ENCODE measurements at places on chromosomes 1 and 21.

DNA sequence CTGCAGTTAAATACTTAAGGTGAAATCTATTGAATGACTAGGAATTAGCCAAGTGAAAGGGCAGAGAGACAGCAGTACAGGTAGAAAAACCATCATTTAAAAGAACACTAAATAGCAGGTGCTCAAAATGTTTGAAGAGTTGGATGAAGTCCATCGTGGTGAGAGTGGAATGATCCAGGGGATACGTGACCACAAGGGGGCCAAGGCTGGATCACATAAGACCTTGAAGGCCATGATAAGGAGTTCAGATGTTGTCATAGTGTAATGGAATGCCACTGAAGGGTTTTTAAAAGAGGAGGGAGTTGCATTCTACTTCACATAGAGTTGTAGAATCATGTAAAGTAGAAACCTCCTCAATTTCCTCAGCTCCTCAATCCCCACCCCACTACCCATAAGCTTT is 34.8 kb upstream of the HOOK1 start:
- DNase-seq: no peak

DNA sequence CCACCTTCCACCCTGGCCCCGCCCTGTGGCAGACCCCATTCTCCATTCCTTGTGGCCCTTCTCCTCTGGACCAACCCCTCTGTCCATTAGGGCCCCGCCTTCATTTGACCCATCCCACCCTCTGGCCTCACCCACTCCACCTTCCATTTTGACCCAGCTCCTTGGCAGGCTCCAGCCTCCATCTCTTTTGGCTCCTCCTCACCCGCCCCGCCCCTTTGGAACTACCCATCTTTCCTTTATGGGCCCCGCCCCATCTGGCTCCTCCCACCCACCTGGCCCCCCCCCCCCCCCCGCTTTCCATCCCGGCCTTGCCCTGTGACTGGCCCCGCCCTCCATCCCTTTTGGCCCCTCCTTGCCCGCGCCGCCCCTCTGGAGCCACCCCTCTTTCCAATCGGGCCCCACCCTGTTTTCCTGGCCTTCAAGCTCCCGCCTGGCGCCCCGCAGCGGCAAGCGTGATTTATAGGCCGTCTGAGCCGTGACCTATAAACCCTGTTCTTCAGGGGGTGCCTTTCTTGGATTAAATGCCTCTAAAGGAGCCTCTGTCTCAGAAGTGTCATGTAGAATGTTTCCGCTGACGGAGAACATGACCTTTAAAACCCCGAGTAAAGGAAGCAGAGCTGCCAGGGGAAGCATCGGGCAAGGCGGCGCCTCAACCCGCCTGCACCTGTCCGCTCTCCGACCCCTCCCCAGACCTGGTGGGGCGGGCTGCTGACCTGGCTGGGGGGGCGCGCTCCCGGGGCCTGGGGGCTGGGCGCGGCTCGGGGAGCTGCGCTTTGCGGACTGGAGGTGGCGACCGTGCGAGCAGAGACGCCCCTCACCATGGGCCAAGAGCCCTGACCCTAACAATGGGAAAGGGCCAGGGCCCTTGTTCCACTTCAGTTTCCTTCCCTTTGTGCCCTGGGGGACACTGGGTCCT is 178.0 kb downstream of the CAMTA1 start:
- DNase-seq: no peak

- no peak for DNase-seq
Observed at GRCh38 chr1:31159869-31160611, 79.6 kb downstream of the NKAIN1 start.

- DNase-seq: no peak
Observed at GRCh38 chr1:204931768-204932572, 61.3 kb downstream of the NFASC start.

DNA sequence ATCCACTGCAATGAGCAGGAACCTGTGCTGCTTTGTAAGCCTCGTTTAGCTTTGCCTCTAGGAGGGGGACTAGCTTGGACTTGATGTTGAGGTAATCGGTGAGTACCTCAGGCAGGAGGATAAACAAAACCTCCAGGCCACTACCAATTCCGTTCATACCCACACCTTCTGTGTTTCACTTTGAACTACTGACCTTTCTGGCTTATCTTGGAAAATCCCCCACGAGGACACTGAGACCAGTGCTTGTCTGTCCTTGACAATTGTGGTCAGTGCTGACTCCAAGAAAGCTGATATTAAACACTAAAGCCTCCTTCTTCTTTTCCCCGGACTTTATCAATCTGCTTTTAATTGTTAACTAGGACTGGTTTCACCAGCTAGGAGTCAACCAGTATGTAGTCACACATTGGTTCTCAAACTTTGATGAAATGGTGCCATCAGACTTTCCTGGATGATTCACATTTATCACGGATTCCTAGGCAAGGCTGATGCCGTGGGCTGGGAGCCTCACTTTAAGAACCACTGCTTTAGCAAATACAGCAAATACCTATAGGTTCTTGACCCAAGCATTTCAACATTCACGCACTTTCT is 52.7 kb downstream of the TGFB2 start:
- DNase-seq: no peak

DNA sequence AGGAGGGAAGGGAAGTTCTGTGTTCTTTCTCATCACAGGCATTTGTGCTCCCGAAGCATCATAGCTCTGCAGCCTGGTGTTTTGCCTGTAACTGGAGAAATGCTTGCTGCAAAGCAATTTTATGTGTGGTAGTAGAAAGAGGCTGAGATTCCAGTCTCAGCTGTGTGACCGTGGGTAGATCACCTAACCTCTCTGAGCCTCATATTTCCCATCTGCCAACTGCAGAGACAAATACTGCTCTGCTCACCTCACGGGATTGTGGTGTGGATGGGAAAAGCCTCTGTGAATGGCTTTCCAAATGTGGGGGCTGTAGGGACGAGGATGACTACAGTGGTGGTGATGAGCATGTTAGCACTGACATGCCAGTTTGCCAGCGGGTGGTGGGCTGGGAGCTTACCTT is 84.0 kb downstream of the MDM4 start:
- DNase-seq: no peak

GRCh38 chr1:207429963-207430362 is 24.2 kb upstream of the CR2 start:
- DNase-seq: no peak
